GM23248 (cell line): ENCODE measurements at places on chromosomes 12 and 14. TPM values are rescaled to one million over a fixed set of nuclear protein-coding genes. Genes with fewer than 3 reads are reported as not detected.

GRCh38 chr14:87161502-87161901 is 831.5 kb downstream of the GALC start:
- DNase-seq, result no peak

DNA sequence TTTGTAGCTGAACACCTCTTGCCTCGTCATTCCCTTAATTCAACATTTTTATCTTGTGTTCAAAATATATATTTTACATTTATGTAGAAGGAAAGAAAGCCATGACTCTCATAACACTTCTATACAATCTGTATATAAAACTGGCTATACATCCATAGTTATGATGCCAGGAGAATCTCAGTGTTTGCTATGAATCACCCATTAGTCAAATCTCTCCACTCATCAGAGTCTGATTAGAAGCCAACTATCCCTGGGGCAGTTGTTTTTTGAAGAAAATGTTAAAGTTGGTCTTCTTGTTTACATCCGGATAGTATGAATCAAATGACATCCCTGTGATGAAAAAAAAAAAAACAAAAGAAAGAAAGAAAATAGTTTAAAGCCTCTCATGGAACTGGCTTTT is 503.9 kb downstream of the NELL2 start:
- peak; percentile 71 for DNase-seq

- no peak for DNase-seq
Observed at GRCh38 chr12:66637699-66638301, 41.1 kb downstream of the GRIP1 start.

The ACSS3 gene
- total RNA-seq, result 1.9 and 3.2 TPM in 2 replicates

The MYO1A gene
- total RNA-seq, result not detected in 2 replicates

The GLI1 gene
- total RNA-seq, result 0.63 and 1.8 TPM in 2 replicates

DNA sequence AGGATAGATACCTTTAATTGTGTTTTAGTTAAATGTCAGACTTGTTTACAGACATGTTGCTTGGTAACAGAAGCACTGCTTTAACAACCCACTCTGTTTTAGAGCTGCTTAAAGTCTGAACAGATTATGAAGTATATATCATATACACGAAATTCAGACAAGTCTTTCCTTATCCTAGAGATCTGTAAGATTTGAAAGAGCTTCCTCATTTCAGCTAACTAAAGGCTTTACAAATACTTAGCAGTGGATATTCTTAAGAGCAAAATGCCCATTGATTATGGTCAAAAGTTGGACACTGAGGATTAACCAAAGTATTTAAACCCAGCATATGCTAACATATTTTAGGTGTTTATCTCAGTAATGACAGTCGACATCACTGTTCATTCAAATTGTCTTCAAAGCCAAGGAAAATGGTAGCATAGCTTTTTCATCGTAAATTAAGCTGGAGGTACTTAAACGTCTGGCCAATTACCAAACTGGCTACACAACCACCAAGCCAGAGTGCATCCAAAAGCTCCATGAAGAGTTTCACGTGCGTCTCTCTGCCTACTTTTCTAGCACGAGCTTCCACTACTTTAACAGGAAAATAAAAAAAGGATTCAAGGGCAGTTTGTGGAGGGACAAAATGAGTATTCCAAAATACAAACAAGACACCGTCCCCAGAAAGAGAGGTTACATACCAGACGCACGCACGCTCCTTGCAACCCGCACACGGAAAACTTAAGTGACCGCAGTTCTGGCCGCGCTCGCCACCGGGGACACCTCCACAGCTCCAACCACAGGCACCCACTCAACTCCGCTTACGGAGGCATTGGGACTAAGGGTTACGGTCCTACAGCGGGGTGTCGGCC is 565 bp downstream of the CEP83 start:
- peak; percentile 74 for DNase-seq

The CLEC4D gene
- not detected in 2 replicates for total RNA-seq

DNA sequence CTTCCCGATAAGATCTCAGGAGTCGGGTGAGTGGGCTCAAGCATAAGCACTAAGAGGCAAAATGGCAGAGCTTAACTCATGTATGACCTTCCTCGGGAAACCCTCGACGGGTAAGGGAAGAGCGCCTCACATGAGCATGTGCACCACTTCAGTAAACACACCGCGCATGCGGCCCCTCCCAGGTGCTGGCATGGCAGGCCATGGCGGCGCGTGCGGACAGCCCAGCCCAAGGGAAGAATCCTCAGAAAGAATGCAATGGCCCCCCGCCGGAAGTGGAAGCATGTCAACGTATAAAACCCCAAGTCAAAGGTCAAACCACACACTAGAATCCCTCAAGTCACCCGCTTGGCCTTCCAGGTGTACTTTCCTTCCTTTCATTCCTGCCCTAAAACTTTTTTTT is 6.6 kb upstream of the TNFAIP2 start:
- DNase-seq, result no peak

DNA sequence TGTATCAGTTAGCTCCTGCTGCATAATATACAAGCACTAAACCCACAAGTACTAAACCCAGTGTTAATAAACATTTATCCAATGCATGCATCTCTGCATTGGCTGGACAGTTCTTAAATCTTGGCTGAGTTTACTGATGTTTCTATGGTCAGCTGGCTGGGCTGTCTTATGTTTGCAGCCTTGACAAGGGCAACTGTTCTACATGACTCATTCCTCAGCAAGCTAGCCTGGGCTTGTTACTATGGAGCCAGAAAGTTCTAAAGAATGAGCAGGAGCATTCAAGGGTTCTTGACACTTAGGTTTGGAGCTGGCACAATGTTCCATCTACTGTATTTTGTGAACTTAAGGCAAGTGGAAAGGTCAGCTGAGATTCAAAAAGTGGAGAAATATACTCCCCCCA is 199.1 kb downstream of the GLT1D1 start:
- no peak for DNase-seq
